ENCODE measurements at places on chromosomes 5 and 9.

DNA sequence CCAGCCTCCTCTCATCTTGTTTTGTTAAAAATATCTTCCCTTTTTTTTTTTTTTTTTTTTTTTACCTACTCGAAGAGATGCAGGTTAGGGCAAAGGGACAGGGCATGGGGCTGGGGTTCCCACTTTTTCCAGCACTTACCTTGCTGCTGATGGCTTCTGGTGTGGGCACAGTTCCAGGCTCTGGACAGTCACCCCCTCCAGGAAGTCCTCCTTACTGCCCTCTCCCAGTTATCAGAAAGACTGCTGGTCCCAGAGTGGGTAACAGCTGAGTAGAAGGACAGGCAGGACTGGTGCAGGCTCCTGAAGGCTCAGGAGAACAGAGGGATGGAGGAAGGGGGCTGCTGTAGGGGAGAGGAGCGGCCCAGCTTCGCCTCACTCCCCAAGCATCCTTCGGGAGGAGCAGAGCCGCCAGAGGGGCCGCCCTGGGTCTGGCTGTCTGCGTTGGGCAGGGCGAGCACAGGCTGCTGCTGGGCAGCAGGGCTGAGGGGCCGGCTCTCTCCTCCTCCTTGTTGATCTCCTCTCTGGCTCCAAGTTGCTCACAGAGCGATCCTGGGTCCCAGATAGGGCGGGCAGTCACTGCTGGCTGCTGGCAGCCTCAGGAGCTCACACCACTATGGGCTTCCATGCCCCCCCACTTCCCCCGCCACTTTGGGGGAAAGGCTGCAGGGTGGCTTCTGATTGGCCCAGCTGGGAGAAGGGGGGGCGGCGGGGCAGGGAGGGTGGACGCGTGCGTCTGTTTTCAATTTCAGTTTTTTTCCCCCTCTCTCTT is at the start of gene PDGFRB:
Gene PDGFRB, minus strand, starts transcription at position 588 of the 769 bp plus-strand sequence. CDS start 18,798 bp downstream, outside the sequence.
- DNase-seq = peak; percentile 51
- H3K4me1 ChIP-seq = peaks cover 5% of the 10 kb centered on the region
- H3K36me3 ChIP-seq = no peaks in the 10 kb centered on the region
- peak within 1 kb of the TSS; percentile 96 for H3K27ac ChIP-seq
- peak within 1 kb of the TSS; percentile 88 for H3K4me3 ChIP-seq

GRCh38 chr9:38347271-38347671 is 45.2 kb upstream of the ALDH1B1 start:
- H3K4me3 ChIP-seq = no peak overlapping the region
- H3K27me3 ChIP-seq = peaks cover 36% of the 10 kb centered on the region
- no peaks in the 10 kb centered on the region for H3K4me1 ChIP-seq

DNA sequence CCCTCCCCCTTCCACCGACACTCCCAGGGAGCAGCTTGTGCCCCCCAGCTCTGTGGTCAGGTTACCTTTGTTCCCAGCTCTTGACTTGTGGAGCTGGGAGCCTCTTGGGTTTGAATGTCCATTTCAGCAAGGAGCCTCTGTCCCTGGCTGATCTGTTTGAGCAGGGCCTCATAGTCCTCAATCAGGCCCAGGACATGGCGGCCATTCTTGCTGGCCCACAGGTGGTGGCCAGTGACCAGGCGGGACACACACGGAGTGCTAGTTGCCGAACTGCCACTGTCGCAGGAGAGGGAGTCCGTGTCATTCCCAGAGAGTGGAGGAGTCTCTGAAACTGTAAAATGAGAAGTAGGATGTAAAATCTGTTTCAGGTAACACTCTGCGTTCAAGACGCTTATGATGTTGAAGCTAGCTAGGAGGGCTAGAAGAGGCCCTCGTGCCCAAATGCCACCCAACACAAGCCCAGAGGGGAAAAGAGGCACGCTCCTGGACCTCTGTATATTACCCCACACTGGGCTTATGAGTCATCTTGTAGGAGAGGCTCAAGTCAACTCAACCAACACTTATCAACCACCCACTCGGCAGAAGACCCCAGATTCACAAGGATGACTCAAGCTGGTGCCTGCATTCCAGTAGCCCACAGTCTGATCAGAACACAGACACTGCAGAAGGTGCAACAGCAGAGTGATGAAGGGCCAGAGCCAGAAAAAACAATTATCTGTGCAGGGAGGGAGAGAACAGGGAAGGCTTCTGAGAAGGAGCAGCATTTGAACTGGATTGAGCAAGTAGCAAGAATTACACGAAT is 177.0 kb downstream of the CDK5RAP2 start:
- H3K4me3 ChIP-seq = no peak overlapping the region
- H3K27ac ChIP-seq = no peak overlapping the region
- DNase-seq = no peak
- H3K4me1 ChIP-seq = peaks cover under 1% of the 10 kb centered on the region
- H3K27me3 ChIP-seq = no peaks in the 10 kb centered on the region

DNA sequence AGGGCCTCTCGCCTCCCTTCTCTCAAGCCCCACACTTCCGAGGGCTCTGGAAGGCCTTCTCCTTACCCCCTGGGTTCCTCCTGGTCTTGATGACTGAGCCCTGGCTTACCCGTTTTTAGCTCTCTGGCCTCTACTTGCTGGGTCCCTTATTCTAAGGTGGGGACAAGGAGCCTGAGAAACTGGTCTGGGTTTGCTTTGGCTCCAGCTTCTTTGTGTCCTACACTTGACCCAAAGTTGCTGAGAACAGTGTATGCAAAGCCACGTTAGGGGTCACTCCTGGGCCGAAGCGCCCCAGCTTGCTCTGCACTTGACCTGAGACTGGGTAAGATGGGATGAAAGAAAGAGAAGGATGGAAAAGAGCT is 788 bp downstream of the ZNF346 start:
- peak overlapping the region; percentile 92 for H3K4me3 ChIP-seq
- peak overlapping the region; percentile 98 for H3K27ac ChIP-seq
- peaks cover 26% of the 10 kb centered on the region for H3K4me1 ChIP-seq
- no peaks in the 10 kb centered on the region for H3K27me3 ChIP-seq
- H3K36me3 ChIP-seq = peaks cover 30% of the 10 kb centered on the region

DNA sequence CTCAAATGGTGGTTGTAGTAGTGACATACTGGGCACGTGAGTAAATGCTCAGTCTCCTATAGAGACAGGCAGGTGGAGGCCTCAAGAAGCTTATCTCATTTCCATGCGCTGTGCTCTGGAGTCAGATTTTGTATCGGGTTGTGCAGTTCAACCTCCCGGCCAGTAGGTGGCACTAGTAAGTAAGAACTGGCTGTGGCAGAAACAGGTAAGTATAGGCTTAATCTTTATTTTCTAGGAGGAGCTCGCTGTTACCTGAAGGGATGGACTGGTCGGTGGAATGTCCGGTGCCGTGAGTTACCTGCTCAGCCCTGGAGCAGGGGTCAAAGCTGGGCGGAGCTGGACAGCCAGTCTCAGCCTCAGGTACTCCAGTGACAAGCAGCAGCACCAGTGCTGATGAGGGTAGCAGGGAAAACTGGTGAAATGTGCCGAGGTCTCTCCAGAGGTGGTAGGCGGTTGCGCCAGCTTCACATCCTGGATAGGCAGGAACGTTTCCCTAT is 880.1 kb upstream of the SEMA6A start:
- peaks cover 3% of the 10 kb centered on the region for H3K4me1 ChIP-seq
- no peak for DNase-seq
- no peaks in the 10 kb centered on the region for H3K27me3 ChIP-seq
- no peaks in the 10 kb centered on the region for H3K36me3 ChIP-seq
- H3K4me3 ChIP-seq = no peak overlapping the region

DNA sequence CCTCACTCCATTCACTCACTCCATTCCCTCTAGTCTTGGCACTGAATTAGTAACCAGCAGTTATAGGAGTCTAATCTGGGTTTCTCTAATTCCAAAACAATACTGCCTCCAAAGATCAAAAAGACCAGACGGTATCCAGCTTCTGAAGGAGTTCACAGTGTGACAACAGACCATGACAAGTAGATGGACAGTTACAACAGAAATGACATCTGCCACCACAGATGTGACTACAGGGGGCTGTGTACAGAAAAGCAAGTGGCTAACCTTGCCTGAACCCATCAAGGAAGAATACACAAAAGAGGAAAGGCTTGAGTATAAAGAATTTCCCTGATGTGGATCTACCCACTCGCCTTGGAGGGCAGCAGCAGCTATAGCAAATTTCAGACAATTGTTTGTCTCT is 112.4 kb downstream of the ACTL7B start:
- H3K4me1 ChIP-seq = no peaks in the 10 kb centered on the region
- H3K27me3 ChIP-seq = no peaks in the 10 kb centered on the region
- H3K36me3 ChIP-seq = no peaks in the 10 kb centered on the region
- DNase-seq = no peak

DNA sequence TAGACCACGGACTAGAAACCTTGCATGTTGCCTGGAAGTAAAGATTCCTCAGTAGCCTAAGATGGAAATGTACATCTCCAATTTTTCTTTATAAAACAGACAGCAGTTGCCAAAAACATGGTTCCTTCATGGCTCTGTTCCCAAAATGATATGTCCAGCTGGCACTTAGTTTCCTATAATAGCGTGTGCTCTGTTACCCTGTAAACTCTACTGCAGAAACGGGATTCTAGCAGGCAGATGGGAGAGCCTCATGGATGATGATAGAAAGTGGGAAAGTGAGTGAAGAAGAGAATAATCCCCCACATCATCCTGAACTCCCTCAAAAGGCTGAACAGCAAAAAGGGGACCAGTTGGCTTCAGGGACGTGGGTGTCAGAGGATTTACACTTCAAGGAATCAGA is 118.2 kb downstream of the FRMD3 start:
- peaks cover 6% of the 10 kb centered on the region for H3K27me3 ChIP-seq
- no peaks in the 10 kb centered on the region for H3K36me3 ChIP-seq
- H3K4me3 ChIP-seq = no peak overlapping the region
- H3K27ac ChIP-seq = no peak overlapping the region
- no peaks in the 10 kb centered on the region for H3K4me1 ChIP-seq

- H3K36me3 ChIP-seq = no peaks in the 10 kb centered on the region
- H3K27ac ChIP-seq = no peak overlapping the region
- peaks cover 15% of the 10 kb centered on the region for H3K27me3 ChIP-seq
- no peak overlapping the region for H3K4me3 ChIP-seq
These were observed 17.1 kb upstream of the FAM81B start for GRCh38 chr5:95374061-95374460.

GRCh38 chr5:14153932-14154731 is 11.0 kb downstream of the TRIO start:
- DNase-seq = no peak
- H3K4me3 ChIP-seq = no peak overlapping the region
- H3K27ac ChIP-seq = no peak overlapping the region
- H3K4me1 ChIP-seq = peaks cover 3% of the 10 kb centered on the region

GRCh38 chr9:97525451-97525850 is 24.0 kb downstream of the TMOD1 start:
- H3K4me3 ChIP-seq = no peak overlapping the region
- no peak for DNase-seq
- H3K4me1 ChIP-seq = no peaks in the 10 kb centered on the region

- no peaks in the 10 kb centered on the region for H3K27me3 ChIP-seq
- DNase-seq = no peak
- H3K36me3 ChIP-seq = no peaks in the 10 kb centered on the region
- H3K27ac ChIP-seq = no peak overlapping the region
These were observed 552.0 kb upstream of the KLF4 start for GRCh38 chr9:108041551-108041950.

GRCh38 chr9:30519756-30520155 is 1864.7 kb upstream of the ACO1 start:
- no peak overlapping the region for H3K27ac ChIP-seq
- H3K27me3 ChIP-seq = no peaks in the 10 kb centered on the region
- no peaks in the 10 kb centered on the region for H3K36me3 ChIP-seq
- H3K4me3 ChIP-seq = no peak overlapping the region
- DNase-seq = no peak
